ENCODE measurements at places on chromosomes 2 and 18.

DNA sequence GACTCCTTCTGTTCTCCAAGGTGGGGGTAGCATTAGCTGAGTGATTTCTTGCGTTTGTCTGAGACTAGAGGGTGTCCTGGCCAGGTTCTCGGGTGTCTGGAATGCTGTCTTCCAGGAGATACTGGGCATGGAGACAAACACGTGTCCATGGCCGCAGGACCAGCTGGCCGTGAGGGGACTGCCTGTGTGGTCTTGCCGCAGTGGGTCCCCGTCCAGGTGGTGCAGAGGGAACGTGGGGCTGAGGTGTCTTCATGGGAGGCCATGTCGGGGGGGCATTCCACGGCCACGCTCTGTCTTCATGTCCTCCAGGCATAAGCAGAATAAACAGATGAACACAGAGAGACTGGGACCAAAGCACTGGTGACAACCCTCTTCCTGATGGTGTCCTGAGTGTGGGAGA lies 66.6 kb downstream of the SMIM21 start:
- DNase-seq = no peak

GRCh38 chr2:221807706-221808105 lies 235.6 kb upstream of the EPHA4 start:
- DNase-seq = no peak

- DNase-seq = no peak
These were observed 97.2 kb upstream of the OTOS start for GRCh38 chr2:240237609-240238174.

DNA sequence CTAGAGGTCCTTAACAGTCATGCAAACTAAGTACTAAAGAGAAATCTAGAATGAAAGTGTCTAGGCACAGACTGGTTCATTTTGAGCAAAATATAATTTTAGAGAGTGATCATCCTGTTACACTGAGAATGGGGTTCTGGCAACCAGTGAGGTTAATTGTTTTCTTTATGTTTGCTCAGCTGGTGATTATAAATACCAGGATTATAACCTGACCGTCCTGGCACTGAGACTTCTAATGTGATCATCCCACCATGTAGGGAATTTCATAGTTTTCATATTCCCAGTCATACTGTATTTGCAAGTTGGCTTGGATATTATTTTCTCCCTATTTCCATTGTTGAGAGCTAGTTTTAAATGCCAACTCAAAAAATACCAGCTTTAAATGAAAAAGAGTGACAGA lies 852.5 kb upstream of the LRATD1 start:
- no peak for DNase-seq

- no peak for DNase-seq
These were observed 130.9 kb downstream of the TPGS2 start for GRCh38 chr18:36697905-36698304.

GRCh38 chr2:27133195-27133875 lies 1.1 kb downstream of the PREB start:
- no peak for DNase-seq

- DNase-seq = no peak
These were observed 17.5 kb downstream of the TGOLN2 start for GRCh38 chr2:85310330-85310729.

GRCh38 chr2:56127463-56128152 lies 56.2 kb upstream of the CCDC85A start:
- no peak for DNase-seq

DNA sequence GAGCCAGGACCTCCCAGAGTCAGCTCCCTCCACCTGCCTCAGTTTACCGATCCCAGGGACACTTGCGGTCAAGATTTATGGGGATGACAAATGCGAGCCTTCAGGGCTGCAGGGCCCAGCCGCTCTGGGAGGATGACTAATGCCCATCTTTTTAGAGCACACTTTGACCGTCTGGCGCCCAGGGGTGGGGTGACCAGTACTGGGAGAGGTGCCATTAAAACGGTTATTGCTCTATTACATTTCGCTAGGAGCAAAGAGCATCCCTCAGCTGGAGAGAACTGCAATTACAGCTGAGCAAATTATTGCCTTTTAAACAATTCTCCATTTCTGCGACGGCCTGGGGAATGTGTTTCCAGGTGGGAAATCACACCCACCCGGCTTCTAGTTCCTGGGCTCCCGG lies 42.6 kb upstream of the HPCAL1 start:
- DNase-seq = no peak

DNA sequence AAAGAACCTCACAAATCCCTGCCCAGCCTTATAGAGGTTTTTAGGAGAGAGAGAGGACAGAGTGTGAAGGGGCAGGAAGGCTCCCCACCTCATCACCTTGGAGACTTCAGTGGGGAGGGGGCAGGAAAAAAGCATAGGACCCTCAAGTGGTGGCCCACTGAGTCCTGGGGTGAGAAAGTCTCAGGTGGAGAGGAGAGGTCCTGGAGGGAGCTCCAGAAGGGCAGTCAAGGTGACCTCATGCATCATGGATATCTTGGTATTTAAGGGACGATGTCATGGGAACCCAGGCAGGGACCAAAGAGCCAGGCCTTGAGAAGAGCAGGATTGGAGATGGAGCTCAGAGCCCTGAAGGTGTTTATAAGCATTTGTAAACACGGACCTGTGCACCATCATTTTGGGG lies 204.5 kb downstream of the SLC4A3 start:
- DNase-seq = no peak

GRCh38 chr2:180063494-180064092 lies 56.5 kb upstream of the CWC22 start:
- no peak for DNase-seq

Measured in CD4-positive, alpha-beta T cell treated with Interleukin-2 at 100 ng/mL for 4 hours (primary cell).